ENCODE measurements at places on chromosomes 13 and 19. TPM values are rescaled to one million over a fixed set of nuclear protein-coding genes. Genes with fewer than 3 reads are reported as not detected.

DNA sequence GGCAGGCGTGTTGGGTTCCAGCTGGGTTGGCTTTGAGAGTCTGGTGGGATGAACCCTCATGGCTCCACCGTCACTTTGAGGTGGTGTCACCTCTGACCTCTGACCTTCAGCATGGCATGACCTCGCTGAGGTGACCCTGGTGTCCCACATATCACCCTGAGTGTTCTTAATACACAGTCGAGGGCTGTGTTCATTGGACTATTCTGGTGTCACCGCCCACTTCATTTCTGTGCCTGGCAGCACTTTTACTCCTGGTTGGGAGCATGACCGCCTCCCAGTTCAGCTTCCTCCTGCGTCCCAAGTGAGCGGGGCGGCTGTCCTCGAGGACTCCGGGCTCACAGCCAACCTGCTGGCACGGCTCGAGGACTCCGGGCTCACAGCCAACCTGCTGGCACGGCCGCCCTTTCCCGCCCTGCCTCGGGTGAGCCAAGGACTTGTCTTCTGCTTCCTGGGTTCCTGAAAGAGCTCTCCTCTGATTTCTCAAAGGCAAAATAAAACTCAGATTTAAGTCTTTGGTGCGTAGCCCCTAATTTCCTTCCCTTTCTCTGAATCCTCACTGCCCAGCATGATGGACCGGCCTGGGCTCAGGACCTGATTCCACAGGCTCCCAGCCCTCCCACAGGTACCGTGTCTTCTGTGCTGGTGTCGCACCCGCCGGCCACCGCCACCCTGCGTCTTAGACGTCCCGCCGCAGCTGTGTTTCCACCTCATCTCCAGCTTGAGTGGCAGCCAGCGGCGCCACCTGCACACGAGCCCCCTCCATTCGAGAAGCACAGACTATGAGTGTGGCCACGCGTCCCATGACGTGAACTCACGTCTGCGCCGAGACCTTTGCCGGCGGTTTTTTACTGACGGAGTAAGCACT is 10.4 kb downstream of the ATP4B start:
- DNase-seq, result peak; percentile 31

DNA sequence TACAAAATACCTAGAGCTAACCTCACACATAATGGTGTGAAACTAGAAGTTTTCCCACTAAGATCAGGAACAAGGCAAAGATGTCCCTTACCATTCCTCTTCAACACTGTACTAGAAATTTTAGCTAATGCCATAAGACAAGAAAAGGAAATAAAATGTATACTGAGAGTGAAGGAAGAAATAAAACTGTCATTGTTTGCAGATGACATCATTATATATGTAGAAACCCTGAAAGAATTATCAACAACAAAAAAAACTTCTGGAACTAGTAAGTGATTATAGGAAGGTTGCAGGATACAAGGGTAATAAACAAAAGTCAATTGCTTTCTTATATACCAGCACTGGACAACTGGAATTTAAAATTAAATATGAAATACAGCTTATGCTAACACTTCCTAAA is 93.7 kb downstream of the TNFSF11 start:
- DNase-seq, result no peak

DNA sequence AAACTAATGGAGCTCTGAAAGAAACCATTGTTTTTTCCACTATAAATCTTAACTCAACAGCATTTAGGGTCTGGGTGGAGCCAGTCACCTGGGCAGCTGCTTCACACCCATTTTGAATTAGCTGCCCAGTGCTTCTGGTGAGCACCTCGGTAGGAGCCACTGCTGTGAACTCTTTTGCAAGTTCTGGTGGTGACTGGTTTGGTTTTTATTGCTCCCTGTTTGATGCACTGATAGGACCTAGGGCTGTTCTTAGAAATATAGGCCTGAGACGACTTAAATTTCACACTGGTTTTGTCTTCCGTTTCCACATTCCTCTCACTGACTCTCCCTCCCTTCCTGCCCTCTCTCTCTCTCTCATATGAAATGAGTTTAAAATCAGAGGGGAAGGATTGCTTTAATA is 103.9 kb downstream of the GGACT start:
- no peak for DNase-seq

PSG6 gene
- total RNA-seq, result not detected

KRTDAP gene
- not detected for total RNA-seq

DNA sequence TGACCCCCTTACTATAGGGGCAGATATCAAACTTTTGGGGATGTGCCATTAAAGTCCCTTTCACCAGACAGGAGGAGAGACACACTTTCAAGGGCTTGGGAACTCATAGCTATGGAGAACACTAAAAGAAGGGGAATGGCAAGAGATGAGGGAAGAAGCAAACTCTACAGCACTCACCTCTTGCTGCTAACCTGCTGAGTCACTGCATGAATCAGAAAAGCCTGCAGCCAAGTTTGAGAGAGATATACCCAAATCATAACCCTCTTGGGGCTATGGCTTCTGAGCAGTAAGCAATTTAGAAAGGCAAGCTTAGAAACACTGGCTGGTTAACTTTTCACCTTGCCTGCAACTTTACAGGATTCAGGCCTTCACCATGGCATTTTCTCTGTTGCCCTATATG is 1028.0 kb downstream of the UQCRFS1 start:
- DNase-seq, result no peak

KLC3 gene
- 8.9 TPM for total RNA-seq

LAIR1 gene
- total RNA-seq, result 1.0 TPM

GRCh38 chr13:106534639-106535551 is 567 bp downstream of the EFNB2 start:
- DNase-seq, result no peak

- no peak for DNase-seq
Observed at GRCh38 chr13:26964278-26965250, 204.0 kb upstream of the GPR12 start.

MEIOSIN gene
- total RNA-seq, result not detected

NMRK2 gene
- total RNA-seq, result not detected
